Progenitor cell of endocrine pancreas (in vitro differentiated cells): ENCODE measurements at places on chromosomes 5 and 9.

DNA sequence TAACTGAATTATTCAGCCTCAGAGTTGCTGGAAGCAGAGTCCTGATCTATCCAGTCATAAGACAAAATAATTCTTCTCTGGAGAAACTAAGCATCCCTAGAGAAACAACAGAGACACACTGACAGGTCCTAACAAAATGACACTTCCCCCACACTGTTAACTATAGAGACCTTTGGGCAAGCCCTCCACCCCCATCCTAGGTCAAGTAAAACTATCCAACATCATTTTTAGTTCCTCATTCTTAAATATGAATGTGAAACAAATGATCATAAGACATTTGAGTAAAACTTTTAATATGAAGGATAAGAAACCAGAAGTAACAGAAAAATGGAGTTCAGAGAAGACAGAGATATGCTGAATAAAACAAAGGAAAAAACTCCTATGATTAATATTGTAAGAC is 30.9 kb downstream of the CNTLN start:
- DNase-seq = no peak

GRCh38 chr5:83595217-83595616 is 123.7 kb downstream of the VCAN start:
- DNase-seq = no peak

DNA sequence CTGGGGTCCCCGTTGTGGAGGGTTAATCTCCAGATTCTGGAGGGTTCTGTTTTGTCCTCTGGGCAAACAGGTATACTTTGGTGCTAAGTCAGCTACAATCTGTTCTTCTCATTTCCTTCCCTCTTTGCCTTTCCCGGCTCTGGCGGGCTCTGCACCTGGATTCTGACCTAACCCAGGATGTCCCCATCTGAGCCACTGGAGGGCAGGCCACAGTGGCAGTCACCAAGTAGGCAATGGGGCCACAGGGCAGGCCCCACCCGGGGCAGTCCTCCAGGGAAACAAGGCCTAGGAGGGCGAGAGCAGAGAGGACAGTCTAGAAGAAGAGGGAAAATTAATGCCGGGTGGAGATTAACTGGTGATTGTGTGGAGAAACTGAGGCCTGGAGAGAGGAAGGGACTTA is 40.4 kb upstream of the HRH2 start:
- no peak for DNase-seq

DNA sequence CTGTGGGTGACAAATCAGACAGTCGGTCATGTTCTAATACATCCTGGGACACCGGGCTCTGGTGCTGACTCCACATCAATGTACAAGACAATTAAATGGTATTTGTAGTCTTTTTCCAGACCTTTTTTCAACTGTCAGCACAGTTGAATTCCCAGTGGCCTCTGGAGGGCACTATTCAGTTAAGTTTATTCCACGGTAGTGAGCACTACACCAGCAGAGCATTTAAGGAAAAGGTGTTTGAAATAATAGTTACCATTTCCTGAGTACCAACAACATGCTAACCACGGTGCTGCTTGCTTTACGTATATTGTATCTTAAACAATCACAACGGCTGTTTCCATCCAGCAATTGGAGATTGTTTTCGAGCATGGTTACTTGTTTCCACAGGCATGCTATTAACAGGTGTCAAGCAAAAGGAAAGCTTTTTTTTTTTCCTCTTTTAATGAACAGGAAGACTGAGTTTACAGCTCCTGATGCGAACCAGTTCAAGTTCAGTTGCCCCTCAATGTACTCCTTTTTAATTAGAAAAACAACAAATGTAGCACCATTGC is 186.7 kb downstream of the PDZD2 start:
- DNase-seq = peak; percentile 15

DNA sequence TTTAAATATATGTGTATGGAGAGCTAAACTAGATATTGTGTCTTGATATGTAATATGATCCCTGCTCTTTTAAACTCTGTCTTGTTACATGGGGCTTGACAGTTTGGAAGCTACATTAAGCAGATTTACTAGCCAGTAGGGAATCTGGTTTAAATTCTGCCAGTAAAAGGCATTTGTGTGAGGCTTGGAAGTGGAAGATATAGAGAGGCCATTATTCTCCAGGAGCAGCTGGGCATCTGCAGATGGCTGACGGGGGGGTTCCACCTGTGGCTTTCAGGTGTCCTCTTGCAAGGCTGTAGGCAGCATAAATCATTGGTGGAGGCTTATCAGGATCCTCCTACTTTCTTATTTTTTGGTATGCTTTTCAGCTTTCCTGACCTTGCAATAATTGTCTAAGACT is 179.1 kb upstream of the FBXL7 start:
- no peak for DNase-seq

GRCh38 chr9:124423155-124423554 is 7.9 kb upstream of the PSMB7 start:
- no peak for DNase-seq

GRCh38 chr9:5899292-5899691 is 8.6 kb downstream of the MLANA start:
- no peak for DNase-seq

DNA sequence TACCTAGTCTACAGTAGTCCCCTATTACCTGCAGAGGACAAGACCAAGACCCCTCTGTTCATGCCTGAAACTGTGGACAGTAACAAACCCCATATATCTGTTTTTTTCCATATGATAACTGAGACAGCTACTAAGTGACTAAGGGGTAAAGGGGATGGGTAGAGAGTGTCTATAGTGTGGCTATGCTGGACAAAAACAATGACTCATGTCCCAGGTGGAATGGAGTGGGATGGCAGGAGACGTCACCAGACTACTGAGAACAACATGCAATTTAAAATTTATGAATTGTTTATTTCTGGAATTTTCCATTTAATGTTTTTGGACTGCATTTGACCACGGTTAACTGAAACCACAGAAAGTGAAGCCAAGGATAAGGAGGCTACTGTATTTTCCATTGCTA is 171.8 kb downstream of the AGTPBP1 start:
- DNase-seq = no peak

GRCh38 chr9:88998503-88998902 is 7.2 kb downstream of the S1PR3 start:
- DNase-seq = no peak

DNA sequence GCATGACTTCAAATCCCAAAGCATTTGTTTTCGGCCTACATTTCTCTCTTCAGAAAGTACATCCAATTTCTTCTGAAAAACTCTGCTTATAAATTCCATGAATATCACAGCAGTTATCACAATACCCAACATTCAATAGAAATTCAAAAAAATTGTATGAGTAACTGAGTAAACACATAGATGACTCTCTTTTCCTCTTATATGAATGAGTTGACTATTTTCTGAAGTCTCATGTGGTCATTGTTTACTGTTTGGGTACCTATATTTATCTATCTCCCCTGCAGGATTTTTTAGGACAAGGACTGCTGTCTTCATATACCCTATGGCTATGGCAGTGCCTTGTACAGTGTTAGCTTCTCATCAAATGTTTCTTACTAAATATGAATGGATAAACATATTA is 157.1 kb downstream of the HTR1A start:
- no peak for DNase-seq

DNA sequence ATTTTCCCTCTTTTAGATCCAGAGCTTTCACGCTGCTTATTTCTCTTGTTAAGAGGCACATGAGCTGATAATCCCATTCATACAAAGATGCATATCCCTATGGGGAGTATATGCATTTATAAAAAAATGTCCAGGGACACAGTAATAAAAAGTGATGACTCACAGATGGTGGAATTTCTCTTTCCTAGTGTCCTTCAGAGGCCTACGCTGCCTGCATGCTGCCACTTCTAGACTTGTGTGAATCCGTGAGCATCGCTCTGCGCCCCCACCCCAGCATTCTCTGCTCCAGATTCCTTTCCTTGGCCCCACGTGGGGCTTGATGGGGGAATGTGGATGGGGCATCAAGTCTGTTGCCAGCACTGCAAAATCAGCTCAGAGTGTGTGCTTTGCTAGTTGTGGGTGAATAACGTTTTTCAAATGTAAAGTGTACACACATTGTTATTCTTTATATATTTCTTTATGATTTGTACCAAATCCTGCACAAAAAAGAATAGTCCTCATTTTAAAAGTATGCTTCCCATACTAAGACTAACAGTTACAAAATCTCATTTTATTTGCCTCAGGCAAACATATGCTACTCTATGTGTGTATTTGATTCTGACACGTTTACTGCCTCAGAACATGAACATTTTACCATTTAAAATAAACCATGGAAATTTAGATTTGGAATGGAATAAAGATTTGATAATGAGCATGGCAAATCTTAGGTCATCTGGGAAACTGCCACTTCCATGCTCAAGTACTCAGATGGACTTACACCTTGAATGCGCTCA is 22.4 kb upstream of the RASGRF2 start:
- DNase-seq = no peak

GRCh38 chr9:3875361-3876132 is 349.7 kb upstream of the RFX3 start:
- DNase-seq = no peak

DNA sequence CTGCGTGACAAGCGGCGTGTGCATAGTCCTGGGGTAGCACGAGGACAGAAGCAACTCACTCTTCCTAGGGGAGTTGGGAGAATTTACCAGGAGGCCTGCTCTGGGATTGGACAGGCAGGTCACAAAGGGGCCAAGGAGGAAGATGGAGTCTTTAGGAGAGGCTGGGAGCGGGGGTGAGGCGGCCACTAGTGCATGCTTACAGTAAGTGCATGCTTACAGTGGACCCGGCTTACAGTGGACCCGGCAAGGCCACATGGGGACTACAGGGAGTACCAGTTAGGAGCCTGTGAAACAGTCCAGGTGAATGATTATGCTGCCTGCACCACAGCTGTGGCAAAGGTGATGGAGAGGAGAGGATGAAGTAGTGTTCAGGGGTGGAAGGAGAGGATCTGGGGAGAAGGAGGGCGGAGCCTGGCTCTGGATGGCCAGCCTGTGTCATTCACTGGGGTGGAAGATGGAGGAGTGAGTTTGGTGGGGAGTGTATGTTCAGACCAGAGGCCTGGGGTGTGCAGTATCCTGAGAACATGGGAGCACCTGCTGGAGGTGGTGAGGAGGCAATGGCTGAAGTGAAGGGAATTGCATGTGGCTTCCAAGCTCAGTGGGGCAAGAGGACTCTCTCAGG is 78.7 kb downstream of the CRB2 start:
- DNase-seq = no peak
